ENCODE measurements at places on chromosomes 2 and 18.

DNA sequence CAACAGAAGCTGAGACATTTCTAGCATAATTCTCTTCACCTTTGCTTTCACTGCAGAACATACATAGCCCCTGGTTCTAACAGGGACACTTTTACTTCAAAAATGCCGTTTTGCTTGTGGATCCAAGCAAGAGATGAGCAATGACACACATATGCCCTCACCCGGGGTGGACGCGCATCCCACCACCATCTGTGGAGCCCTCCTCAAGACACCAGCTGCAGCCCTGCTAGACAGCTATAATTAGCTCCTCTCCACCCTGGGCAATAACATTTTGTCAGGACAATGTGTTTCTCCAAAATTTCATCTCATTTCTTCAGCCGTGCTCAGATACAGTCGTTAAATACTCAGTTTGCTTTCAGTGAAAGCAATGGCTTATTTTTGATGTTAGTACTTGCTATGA lies 368.7 kb upstream of the RAB6C start:
- DNase-seq, result no peak

GRCh38 chr2:221649051-221649775 lies 77.1 kb upstream of the EPHA4 start:
- peak; percentile 52 for DNase-seq

DNA sequence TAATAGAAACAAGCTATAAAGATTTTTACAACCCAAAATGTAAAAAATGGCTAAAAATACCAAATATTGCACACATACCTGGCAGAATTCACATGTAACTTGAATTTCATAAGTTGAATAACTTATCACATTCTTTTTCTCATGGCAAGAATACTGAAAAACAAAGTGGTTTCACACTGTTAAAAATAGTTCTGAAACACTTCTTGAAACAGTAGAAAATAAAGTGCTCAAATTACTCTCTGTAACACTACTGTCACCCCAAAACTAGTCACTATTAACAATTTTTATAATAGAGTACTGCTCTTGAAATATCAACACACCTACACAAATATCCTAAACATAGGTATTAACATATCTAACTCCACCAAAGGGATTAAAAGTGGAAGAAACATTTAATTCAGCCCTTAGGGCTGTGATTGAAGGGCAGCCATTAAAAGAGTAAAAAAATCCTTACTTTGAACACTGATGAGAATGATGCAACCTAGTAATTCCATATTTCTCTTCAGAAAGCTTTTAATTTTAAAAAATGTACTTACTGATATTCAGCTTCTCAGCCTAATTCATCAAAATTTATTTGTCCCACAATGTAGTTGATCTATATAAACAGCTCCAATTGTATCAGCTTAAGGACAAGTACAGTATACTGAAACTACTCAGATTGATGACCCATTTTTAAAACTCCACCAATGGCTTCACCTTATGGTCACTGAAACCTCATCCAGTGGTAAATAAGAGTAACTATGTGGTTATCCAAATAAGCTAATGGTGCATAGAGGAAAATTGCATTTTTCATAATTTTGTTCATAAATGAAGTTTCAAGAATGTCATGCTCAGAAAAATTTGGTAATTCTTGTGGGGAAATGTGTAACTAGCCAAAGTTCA lies 31.4 kb downstream of the ATF2 start:
- no peak for DNase-seq

DNA sequence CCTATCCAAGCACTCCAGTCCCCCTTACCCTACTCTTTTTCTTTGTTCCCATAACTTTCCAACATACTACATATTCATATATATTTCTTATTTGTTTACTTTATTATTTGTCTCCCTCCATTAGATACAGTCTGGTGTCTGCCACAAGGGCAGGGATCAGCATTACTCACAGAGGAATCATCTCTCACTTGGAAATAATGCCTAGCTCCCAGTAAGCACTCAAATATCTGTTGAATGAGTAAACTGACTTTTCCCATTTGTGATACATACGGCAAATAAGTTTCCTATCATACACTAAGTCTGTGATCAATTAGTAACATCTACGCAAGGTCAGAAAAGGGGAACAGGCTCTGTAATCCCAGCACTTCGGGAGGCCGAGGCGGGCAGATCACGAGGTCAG lies 18.7 kb downstream of the C1D start:
- DNase-seq, result no peak

- no peak for DNase-seq
Observed at GRCh38 chr2:150526827-150527226, 39.4 kb upstream of the RND3 start.

DNA sequence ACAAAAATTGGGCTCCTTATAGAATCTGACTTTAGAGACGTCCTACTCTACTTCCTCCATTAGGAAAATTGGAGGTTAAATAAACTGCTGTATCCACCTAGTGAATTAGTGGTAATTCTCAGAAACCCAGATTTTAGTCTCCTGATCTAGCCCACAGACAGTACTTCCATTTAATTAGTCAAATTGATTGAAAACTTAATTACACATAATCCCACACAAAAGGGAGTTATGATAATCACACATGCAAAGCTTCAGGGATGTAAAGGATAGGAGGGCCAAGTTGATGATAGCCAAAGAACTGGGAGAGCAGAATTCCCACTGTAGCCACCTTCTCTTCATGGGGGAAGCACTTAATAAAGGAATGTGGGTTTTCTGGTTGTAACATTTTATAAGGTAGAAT lies 471.9 kb downstream of the TMEM182 start:
- no peak for DNase-seq

GRCh38 chr2:238561230-238561629 lies 134.5 kb downstream of the ASB1 start:
- DNase-seq, result no peak

DNA sequence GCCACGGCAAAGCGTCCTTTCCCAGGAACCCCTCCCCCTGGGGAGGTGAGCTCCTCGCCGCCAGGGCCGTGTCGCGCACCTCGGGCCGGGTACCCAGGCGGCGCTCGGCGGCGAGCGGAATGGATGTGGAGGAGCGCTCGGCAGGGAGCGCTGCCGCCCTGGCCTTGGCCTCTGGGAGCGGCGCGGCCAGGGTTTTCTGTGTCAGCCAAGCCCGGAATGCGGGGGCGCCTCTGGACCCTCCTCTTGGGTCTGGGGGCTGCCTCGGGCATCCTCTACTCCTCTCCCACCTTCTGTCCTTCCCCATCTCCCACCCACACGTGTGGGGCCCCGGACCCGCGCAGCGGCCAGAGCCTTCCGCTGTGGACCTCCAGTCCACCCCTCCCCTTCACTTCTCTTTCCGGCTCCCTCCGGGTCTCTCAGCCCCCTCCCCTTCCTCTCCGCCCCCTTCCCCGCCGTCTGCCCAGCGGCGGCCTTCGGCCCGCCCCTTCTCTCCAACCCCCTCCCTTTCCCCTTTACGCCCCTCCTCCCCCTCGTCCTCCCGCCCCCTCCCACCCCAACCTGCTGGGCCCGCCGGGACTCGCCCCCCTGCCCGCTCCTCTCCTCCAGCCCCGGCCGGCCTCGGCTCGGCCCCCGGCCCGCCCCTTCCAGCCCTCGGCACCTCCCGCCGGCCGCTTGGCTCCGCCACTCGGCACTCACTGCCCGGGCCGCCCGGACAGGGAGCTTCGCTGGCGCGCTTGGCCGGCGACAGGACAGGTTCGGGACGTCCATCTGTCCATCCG lies at the start of gene MERTK:
TSS of gene MERTK (plus strand) at position 684 of the 779 bp plus-strand sequence. CDS start 129 bp downstream, outside the sequence.
- DNase-seq, result peak; percentile 50

DNA sequence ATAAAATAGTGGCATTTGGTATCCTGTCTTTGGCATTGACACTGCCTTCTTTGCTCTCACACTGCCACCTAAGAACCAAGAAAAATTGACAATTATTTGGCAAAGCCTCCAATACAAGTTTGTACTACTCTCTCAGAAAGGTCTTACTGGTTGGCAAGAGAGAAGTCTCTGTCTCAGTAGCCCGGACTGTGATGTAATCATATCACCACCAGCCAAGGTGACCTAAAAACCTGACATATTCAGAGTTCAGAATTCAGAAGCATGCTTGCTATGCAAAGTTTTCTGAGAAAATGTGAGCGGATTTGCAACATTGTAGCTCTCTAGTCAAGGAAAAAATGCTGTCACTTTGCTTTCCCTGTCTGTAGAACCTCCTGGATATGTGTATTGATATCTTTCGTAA lies 196.0 kb downstream of the CDH7 start:
- no peak for DNase-seq

DNA sequence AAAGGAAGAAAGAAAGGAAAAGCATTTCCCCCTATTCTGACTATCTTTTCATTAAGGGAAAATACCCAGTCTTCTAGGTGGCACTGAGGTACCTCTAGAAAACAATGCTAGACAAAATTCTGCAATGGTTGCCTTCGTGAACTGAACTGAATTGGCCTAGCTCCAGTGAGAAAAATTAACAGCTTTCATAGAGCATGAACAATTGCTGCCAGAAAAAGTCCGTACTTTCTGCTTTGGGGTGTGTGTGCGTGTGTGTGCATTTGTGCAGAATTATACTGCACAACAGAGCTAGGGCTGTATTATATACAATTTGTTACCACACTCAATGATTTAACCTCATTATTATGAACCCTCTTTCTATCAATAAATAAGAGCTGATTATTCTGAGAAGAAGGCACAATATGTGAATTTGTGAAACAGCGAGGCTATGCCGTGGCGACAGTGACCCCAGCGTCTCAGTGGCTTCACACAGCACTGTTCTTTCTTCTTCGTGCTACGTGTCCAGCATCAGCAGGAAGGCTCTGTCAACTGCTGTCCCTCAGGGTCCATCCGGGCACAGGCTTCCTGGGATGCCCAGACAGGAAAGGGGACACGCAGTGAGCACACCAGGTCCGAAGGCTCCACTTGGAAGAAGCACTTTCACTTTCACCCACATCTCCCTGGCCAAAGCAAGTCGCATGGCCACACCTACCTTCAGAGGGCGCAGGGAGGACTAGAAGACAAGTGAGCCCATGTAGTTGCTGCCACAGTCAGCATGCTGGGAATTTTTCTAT lies 47.5 kb downstream of the PTGR3 start:
- DNase-seq, result peak; percentile 89

DNA sequence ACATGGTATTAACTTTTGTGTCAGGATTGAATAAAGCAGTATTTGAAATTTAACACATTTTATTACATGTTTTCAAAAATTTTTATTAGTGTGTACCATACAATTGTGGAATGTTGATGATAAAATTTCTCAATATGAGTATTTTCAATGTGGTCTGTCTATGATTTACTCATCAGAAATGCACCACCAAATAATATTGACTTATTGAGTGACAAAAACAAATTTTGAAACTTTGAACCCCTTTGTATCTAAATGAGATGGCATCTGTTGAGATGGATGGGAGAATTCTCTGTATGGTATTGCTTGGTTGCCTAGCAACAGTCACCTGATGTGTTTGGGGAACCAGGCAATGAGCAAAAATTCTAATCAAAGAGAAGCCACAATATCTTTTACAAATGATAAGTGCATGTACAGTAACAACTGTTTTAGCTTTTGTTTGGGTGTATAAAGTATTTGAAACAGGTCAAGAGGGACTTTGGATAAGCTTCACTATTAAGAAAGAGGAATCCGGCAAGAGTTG lies 400.1 kb downstream of the CCDC85A start:
- peak; percentile 1 for DNase-seq

DNA sequence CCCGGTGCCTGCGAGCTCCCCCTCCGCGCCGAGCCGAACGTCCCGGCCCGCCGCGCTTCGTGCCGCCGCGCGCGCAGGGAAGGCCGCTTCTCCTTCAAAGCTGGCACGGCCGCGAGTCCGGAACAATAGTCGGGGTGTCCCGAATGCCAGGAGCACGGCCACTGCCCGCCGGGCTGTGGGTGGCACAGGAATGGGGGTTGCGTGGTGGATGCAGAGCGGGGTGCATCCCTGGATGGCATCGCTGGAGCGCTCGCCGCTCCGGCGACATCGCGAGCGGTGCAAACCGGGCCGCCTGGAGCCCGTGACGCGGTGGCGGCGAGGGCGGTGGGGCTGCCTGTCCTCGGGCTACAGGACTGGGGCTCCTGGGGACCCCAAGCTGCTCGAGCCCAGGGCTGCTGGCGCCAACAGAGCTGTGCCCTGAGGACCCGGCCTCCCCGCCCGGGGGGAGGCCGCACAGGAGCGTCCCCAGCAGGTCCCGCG lies 1.1 kb upstream of the SATB2 start:
- DNase-seq, result no peak

GRCh38 chr2:26241928-26242436 lies 2.5 kb downstream of the HADHA start:
- DNase-seq, result no peak

- DNase-seq, result no peak
Observed at GRCh38 chr2:45984366-45984765, 312.8 kb upstream of the EPAS1 start.

DNA sequence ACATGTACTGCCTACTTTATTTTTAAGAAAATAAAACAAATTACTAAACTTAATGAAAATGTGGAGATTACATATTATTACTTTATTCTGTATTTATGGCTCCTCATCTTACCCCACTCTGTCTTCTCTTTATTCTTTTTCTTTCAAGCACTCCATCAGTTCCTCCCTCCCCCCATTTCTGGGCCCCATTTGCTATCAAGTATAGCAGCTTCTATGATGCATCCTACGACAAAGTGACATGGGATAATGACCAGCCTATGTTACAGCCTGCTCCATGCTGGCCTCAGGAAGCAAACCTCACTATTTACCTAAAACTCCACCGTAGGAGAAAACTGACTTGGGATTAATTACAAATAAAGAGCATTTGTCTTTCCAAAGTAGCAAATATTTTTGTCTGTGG lies 58.8 kb downstream of the RND3 start:
- DNase-seq, result no peak

GRCh38 chr18:43590182-43590903 lies 313.1 kb upstream of the SYT4 start:
- DNase-seq, result no peak

GRCh38 chr18:10033016-10033399 lies 119.2 kb downstream of the VAPA start:
- DNase-seq, result no peak

- no peak for DNase-seq
Observed at GRCh38 chr2:166388481-166389070, 12.8 kb upstream of the SCN9A start.

Measured in COR-L47 (cell line).